ENCODE measurements at places on chromosomes 6 and 20.

DNA sequence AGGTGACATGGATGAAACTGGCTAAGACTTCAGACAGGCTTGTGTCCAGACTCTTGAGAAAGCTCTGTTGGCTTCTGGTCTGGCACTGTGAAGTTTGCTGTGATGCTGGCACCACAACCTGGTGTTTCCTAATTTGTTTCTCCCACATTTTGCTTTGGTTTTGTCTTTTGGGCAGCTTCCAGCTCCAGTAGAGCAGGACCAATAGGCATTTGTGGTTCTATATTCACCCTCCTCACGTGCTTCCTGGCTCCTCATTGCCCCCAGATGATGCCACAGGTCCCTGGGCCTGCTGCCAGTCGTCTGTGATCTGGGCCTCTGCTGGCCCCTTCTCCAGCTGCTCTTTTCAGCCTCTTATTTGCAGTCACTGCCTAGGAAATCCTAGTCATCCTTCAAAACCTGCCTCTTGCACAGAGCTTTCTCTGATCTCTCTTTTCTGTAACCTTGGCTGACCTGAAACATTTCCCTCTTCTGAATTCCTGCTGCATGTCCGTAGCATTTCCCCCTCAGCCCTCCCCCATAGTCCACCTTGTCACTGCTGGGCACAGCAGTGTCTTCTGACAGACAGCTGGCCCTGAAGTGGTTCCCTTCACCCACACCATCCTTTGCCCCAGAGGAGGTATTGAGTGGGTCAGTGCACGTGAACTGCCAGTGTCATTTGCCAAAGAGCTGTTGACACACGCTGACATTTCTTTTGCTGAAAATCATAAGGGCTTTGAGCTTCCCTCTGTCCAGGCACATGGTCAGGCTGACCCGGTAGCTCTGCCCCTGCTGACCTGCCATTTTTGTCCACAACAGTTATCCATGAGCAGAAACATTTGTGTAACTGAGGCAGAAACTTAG is 63.0 kb downstream of the PTPN1 start:
- no peak for DNase-seq

- no peak for DNase-seq
These were observed 37.4 kb upstream of the FAM135A start for GRCh38 chr6:70375882-70376281.

- no peak for DNase-seq
These were observed 2.1 kb downstream of the FKBP1C start for GRCh38 chr6:63213325-63213724.

GRCh38 chr20:41587523-41587922 is 30.7 kb downstream of the CHD6 start:
- no peak for DNase-seq

- no peak for DNase-seq
These were observed 200.1 kb downstream of the BMP7 start for GRCh38 chr20:57066126-57066900.

GRCh38 chr6:64679416-64679815 is 1027.6 kb downstream of the EYS start:
- no peak for DNase-seq

- no peak for DNase-seq
These were observed 62.8 kb downstream of the PHACTR3 start for GRCh38 chr20:59667131-59667530.

GRCh38 chr6:5989141-5989723 is 17.5 kb downstream of the NRN1 start:
- no peak for DNase-seq

Data from NCI-H1930 (cell line).